ENCODE measurements at places on chromosomes 1 and 21. TPM values are rescaled to one million over a fixed set of nuclear protein-coding genes. Genes with fewer than 3 reads are reported as not detected.
A peak's percentile ranks its signal among the peaks of the same experiment; 100 is the strongest.

GRCh38 chr1:116721451-116722007 lies 32.7 kb upstream of the CD2 start:
- H3K4me1 ChIP-seq = peaks cover under 1% of the 10 kb centered on the region
- H3K27me3 ChIP-seq = no peaks in the 10 kb centered on the region
- no peak for DNase-seq

DNA sequence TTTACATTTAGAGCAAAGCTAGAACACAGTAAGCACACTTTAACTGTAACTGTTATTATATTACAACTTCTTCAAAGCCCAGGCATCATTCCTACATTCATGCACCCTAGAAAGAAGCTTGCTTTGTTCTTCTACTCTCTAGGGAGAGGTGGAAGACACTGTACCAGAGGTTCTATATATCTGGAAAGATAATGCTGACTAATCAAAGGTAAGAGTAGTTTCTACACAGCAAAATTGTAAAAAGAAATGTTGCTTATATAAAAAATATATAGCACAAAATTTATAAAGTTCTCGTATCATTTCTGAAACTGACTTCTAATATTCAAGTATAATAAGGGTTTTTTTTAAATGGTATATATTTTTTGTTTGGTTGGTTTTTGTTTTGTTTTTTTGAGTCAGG lies 44.0 kb downstream of the EYA3 start:
- H3K27ac ChIP-seq = no peak overlapping the region
- H3K4me1 ChIP-seq = no peaks in the 10 kb centered on the region
- no peak overlapping the region for H3K4me3 ChIP-seq
- H3K27me3 ChIP-seq = no peaks in the 10 kb centered on the region

DNA sequence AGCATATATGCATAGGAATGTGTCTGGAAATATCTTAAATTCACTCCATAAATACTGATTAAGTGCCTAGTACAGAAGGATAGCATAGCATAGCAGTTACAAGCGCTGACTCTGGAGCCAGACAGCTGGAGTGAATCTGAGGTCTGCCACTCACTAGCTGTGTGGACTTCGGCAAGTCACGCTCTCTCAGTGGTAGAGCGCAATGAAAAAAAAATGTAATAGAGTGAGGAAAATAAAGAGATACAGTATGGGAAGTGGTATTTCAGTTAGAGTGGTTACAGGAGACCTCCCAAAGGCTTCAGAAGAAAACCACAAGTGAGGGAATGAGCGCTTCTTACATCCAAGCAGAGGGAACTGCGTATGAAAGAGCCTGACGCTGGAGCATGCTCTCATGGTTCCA lies 338.9 kb upstream of the PRMT6 start:
- DNase-seq = no peak
- no peaks in the 10 kb centered on the region for H3K36me3 ChIP-seq
- no peaks in the 10 kb centered on the region for H3K4me1 ChIP-seq
- H3K27me3 ChIP-seq = no peaks in the 10 kb centered on the region
- H3K27ac ChIP-seq = no peak overlapping the region
- no peak overlapping the region for H3K4me3 ChIP-seq

DNA sequence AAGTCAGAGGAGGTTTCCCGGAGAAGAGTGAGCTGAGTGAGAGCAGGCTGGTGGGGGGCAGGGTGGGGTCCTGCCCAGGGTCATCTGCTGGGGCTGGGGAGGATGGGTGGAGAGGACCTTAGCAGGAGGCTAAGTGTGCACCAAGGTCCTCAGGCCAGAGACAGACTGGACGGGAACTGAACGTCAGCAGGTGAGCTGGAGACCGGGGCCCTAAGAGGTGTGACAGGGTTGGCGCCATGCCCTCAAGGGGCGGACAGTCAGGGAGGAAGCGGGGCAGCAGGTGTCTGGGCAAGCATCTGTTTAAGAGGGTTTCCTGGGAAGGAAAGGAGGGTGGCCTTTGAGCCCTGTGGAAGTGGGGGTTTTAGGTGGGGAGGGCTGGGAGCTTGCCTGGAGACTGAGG lies 13.6 kb upstream of the PTPN7 start:
- no peaks in the 10 kb centered on the region for H3K27me3 ChIP-seq
- H3K4me3 ChIP-seq = no peak overlapping the region
- H3K27ac ChIP-seq = no peak overlapping the region
- H3K36me3 ChIP-seq = no peaks in the 10 kb centered on the region

- H3K27ac ChIP-seq = peak overlapping the region; percentile 46
- H3K36me3 ChIP-seq = peaks cover 34% of the 10 kb centered on the region
- no peaks in the 10 kb centered on the region for H3K27me3 ChIP-seq
- peak; percentile 84 for DNase-seq
- H3K4me3 ChIP-seq = no peak overlapping the region
Observed at GRCh38 chr1:29171089-29171488, 10.6 kb downstream of the SRSF4 start.

DNA sequence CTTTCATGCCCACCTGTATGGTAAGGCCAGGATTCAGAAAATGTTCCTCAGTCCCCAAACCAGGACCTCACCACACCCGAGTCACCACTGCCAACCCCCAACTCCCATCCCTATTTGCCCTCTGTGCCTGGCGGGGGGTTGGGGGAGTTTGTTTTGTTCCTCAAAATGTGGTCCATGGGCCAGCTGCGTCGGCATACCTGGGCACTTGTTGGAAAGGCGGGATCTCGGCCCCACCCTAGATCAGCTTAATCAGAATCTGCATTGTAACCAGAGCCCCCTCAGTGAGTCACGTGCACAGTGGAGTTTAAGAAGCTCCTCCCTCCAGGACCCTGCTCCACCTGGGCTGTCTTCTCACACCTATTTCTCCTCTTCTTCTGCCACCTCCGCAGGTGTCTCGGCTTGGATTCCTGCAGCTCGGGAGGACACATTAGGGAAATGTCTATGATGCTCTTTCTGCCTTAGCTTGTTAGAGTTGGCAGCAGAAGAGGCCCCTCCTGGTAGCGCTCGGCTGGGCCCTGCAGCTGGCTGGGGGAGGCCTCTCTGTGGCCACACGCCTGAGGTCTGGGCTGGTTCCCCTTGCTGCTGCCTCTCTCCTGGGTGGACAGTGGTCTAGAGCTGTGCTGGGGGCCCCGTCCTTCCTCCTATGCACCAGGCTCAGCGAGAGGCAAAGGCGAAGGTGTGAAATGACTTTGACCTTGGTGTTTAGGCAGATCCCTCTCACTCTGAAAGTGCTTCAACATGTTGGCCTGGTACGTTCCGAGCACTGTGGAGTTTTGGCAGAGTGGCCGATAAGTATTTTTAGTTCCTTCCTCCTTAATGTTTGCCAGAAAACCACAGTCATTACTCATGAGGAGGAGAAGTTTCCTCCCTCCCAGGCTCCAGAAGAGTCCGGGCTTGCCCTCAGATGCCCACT lies 41.8 kb upstream of the CAMTA1 start:
- no peak overlapping the region for H3K4me3 ChIP-seq
- H3K36me3 ChIP-seq = no peaks in the 10 kb centered on the region
- no peak for DNase-seq
- no peaks in the 10 kb centered on the region for H3K4me1 ChIP-seq
- H3K27me3 ChIP-seq = peaks cover 21% of the 10 kb centered on the region

DNA sequence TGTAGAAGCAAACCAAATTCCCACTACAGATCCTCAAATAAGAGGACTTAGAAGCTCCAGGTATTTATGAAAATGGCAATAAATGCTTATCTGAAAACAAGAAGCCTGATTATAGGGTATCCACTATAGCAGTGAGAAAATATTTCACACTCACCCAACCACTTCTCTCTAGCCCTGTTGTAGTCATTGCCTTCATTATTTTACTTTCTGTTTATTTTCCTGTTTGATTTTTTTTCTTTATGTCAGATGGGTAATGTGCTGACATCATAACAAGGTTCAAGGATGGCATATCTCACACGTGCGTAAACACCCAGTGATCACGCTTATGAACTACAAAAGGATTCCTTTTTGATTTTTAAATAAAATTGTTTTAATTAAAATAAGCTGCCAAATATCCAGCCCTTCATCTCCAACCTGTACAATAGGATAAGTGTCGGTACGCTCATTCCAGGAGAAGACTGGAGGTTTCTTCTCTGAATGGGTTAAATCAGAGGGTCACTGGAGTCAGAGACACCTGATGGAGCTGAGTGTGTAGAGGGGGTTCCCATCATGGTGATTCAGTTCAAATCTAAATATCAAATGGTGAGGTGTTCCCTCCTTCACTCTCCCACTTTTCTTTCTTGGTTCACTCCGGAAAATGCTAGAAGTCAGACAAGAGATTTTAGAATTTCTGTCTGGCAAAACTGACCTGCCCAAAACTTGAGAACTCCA lies 8.2 kb upstream of the S1PR1 start:
- H3K27me3 ChIP-seq = no peaks in the 10 kb centered on the region
- no peak for DNase-seq
- no peak overlapping the region for H3K27ac ChIP-seq
- no peak overlapping the region for H3K4me3 ChIP-seq
- no peaks in the 10 kb centered on the region for H3K36me3 ChIP-seq

DNA sequence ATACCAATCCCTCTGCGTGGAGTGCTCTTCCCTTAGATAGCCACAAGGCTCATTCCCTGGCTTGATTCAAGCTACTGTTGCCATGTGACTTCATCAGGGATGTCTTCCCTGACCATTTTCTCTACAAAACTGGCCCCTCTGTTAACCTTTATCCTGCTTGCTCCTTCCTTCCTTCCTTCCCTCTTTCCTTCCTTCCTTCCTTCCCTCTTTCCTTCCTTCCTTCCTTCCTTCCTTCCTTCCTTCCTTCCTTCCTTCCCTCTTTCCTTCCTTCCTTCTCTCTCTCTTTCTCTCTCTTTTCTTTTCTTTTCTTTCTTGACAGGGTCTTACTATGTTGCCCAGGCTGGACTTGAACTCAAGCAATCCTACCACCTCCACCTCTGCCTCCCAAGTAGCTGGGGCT lies 6.2 kb upstream of the RYR2 start:
- H3K4me3 ChIP-seq = no peak overlapping the region
- H3K4me1 ChIP-seq = peaks cover 6% of the 10 kb centered on the region
- H3K36me3 ChIP-seq = no peaks in the 10 kb centered on the region
- no peak for DNase-seq
- no peaks in the 10 kb centered on the region for H3K27me3 ChIP-seq

GRCh38 chr21:17708522-17709265 lies 96.0 kb upstream of the BTG3 start:
- H3K4me1 ChIP-seq = no peaks in the 10 kb centered on the region
- no peak for DNase-seq
- H3K27me3 ChIP-seq = no peaks in the 10 kb centered on the region
- H3K4me3 ChIP-seq = no peak overlapping the region

- H3K27me3 ChIP-seq = peaks cover 24% of the 10 kb centered on the region
- no peak overlapping the region for H3K27ac ChIP-seq
- H3K36me3 ChIP-seq = no peaks in the 10 kb centered on the region
- DNase-seq = no peak
- H3K4me3 ChIP-seq = no peak overlapping the region
Observed at GRCh38 chr1:42385283-42385682, 4.7 kb downstream of the RIMKLA start.

DNA sequence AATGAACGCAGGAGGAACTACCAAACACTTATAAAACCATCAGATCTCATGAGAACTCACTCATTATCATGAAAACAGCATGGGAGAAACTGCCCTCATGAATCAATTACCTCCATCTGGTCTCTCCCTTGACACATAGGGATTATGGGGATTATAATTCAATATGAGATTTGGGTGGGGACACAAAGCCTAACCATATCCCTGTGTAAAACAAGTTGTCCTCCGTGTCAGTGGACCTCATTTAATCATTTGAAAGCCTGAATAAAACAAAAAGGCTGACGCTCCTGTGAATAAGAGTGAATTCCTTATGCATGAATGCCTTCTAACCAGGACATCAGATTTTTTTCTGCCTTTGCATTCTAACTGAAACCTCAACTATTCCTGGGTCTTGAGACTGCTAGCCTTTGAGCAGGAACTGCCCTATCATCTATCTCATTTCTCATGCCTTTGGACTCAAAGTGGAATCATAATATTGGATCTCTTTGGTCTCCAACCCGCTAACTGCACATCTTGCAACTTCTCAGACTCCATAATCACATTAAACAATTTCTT lies 648.8 kb downstream of the ADGRL2 start:
- H3K27ac ChIP-seq = no peak overlapping the region
- H3K27me3 ChIP-seq = no peaks in the 10 kb centered on the region
- H3K4me3 ChIP-seq = no peak overlapping the region
- no peak for DNase-seq
- no peaks in the 10 kb centered on the region for H3K36me3 ChIP-seq

- no peaks in the 10 kb centered on the region for H3K27me3 ChIP-seq
- peaks cover 20% of the 10 kb centered on the region for H3K4me1 ChIP-seq
- H3K36me3 ChIP-seq = no peaks in the 10 kb centered on the region
- no peak overlapping the region for H3K4me3 ChIP-seq
- DNase-seq = no peak
Observed at GRCh38 chr1:235557495-235557894, 53.2 kb upstream of the B3GALNT2 start.

- peaks cover 15% of the 10 kb centered on the region for H3K4me1 ChIP-seq
- no peaks in the 10 kb centered on the region for H3K36me3 ChIP-seq
- no peak overlapping the region for H3K4me3 ChIP-seq
- H3K27ac ChIP-seq = no peak overlapping the region
- no peak for DNase-seq
Observed at GRCh38 chr1:205262731-205263171, 35.0 kb downstream of the TMCC2 start.

DNA sequence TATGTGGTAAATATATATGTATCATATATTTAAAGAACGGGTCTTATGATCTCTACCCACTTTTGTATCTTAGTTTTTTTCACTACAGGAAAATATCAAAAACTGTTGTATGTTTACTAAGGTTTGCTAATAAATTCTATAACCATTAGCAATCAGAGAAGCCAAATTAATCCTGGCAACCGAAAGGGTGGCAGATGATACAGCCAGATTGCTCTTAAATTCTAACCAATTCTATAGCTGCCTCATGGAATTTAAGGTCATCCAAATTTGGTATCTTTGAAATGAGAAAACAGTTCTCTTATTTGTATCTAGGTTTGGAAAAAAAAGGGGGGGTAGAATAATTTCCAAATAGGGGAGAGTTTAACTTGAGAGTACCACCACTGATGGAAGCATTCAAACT lies 591.2 kb downstream of the SMYD3 start:
- DNase-seq = no peak
- no peak overlapping the region for H3K4me3 ChIP-seq
- H3K27ac ChIP-seq = no peak overlapping the region
- no peaks in the 10 kb centered on the region for H3K27me3 ChIP-seq
- H3K4me1 ChIP-seq = no peaks in the 10 kb centered on the region

Gene PTGFRN
- 29.5 TPM for total RNA-seq

Gene CD1D
- 0.79 TPM for total RNA-seq

Gene OR2T8
- total RNA-seq = not detected

Gene KIF26B
- total RNA-seq = not detected

Gene NUP133
- 67.9 TPM for total RNA-seq

Gene SELE
- total RNA-seq = not detected

Gene RIPPLY3
- 6.2 TPM for total RNA-seq
